NCI-H460 (cell line): ENCODE measurements at places on chromosomes 2 and 18.
A peak's percentile ranks its signal among the peaks of the same experiment; 100 is the strongest.

GRCh38 chr2:200486529-200486928 lies 23.3 kb downstream of the KCTD18 start:
- DNase-seq: no peak

- DNase-seq: peak; percentile 74
These were observed 3.5 kb upstream of the CABLES1 start for GRCh38 chr18:23131693-23132319.

- DNase-seq: no peak
These were observed 30.6 kb upstream of the CD8A start for GRCh38 chr2:86821306-86821705.

DNA sequence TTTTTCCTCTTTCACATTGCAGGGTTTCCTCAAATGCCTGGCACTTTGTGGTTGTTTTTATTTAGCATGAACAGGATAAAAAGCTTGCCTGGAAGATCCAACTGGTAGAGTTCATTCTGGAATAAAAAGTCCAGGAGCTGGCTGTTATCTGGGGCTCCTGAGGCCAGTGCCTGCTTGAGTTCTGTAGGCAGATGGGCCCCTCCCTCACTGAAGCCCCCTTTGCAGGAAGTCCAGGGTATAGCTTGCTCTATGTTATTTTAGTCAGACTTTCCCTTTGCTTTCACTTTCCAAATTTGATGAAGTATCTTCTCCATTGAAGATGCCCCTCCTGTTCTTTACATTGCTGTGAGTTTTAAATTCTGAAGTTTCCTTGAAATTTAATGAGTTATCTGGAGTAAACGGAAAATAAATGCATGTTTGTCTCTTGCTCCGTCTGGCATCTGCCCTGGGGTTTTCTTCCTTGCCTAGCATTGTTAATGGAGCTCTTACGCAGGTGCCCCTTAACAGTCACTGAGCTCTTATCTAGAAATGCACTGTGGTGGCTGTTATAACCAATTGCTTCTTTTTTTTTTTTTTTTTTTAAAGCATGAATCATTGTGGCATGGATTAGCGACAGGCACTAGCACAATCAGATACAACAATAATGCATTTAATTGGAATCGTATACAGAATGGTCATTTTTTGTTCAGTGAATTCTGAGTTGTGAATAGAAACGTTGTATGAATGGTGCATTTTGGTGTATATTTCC lies 27.0 kb upstream of the LPIN1 start:
- no peak for DNase-seq

DNA sequence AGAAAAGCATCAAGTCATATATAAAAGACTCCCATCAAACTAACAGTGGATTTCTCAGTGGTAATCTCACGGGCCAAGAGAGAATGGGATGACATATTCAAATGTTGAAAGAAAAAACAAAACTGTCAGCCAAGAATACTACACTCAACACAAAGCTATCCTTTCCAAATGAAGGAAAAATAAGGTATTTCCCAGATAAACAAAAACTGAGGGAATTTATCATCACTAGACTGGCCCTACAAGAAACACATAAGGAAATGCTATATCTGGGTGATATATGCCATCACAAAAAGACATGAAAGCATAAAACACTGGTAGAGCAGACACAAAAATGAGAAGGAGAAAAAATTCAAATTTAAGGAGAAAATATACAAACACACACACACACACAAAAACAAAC lies 118.6 kb downstream of the ACVR1 start:
- DNase-seq: no peak

DNA sequence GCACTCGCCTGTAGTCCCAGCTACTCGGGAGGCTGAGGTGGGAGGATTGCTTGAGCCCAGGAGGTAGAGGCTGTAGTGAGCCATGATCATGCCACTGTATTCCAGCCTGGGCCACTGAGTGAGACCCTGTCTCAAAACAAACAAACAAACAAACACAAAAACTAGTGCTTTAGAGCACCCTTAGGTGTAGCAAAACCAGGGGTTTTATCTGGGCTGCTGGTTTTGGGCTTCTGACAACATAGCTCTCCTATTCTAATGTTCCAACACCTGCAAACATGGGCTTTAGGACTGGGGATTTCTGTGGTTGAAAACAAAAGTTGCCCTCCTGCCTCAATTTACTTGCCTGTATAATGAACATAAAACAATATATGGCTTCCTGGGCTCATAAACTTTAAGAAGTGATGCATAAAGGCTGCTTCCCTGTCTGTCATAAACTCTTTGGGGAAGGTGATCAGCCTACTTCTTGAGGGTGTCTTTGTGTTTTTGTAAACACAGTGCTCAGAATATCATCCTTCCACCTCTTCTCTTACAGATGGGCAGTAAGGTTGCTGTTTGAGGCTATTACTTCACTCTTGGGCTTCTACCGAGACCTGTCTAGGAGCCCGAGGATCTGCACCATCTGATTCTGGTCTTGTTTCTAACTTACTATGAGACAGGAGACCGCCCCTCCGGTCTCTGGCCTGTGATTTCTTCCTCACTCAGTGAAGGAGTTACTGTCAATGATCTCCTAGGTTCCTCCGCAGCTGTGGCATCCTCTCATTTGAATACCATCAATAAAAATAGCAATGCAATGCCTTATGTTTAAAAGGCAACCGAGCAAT lies 246.5 kb downstream of the MYCN start:
- no peak for DNase-seq

DNA sequence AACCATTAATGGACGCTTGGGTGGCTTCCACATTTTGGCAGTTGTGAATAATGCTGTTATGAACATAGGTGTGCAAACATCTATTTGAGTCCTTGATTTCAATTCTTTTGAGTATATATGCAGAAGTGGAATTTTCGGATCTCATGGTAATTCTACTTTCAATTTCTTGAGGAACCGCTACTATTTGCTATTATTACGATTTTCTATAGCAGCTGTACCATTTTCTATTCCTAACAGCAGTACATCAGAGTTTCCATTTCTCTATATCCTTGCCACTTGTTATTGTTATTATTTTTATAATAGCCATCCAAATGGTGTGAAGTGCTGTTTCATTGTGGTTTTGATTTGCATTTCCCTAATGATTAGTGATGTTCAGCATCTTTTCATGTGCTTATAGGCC lies 69.5 kb downstream of the KIF5C start:
- DNase-seq: no peak

- DNase-seq: no peak
These were observed 36.4 kb upstream of the LMAN1 start for GRCh38 chr18:59395226-59396175.

DNA sequence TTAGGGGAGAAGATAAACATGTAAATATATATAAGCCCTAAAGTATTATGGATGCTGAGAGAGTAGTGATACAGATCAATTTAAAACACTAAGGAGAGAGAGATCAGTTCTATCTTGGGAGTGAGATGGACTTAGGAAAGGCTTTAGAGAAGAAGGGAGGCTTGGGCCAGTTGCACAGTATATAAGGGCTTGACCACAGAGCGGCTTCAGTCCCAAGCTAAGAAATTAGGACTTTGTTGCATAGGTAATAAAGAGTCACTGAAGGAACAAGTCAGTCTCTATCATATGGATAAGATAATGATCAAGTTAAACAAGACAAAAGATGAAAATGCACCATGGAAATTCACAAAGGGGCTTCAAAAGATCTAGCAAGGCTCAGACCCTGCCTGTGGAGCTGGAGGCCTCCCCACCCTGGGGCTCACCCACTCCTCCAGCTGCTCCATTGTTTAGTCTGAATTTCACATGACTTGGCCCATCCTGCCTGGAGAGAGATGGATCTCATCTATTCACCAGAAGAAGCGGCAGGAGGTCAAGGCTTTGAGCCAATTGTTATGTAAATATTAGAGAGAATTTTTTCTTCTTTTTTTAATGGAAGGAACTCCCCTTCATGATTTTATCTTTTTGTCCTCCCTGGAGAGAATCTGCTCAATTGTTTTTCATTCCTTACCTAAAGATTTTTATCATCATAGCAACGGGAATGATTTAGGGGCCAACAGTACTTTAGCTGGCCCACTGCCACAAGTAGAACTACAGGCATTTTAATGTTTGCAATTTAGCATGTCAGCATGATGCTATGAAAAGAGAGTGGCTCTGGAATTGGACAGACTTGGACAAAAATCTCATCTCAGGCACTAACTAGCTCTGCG lies 44.0 kb downstream of the GYPC start:
- DNase-seq: no peak

DNA sequence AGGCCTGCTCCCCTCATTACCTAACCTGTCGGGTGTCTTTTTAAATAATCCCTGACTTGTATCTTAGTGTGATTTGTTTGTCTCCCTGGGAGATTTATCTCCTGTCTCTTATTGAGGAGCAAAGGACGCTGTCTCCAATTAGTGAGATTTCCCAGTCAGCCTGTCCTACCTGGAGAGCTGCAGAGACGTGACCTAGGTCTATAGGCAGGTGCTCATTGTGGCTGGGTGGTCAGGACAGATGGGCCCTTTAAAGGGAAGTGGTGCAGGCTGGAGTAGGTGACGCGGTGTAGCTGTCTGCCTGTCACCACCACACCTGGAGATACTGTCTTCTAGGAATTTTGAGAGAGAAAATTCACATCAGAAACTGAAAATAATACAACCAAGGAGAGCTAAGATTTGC lies 28.0 kb downstream of the PLB1 start:
- DNase-seq: no peak

- DNase-seq: no peak
These were observed 199.9 kb upstream of the PKDCC start for GRCh38 chr2:41847744-41848441.

- DNase-seq: no peak
These were observed 2.9 kb upstream of the MRPL44 start for GRCh38 chr2:223954401-223954800.

DNA sequence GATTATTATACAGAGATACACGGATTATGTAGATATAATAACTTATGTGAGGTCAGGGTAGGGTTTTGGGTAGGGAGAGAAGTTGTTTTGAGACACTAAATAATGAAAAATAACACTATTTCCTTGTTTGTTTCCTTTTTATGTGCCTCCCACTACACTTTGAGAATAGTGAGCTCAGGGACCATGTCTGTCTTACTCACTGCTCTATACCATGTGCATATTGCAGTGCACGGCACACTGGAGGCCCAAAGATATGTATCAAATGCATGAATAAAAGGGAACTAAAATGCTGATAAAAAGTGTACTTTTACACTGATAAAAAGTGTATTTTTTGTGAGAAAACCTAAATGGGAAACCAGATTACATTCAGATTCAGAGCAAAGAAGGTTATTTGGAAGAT lies 151.4 kb upstream of the NABP1 start:
- no peak for DNase-seq

DNA sequence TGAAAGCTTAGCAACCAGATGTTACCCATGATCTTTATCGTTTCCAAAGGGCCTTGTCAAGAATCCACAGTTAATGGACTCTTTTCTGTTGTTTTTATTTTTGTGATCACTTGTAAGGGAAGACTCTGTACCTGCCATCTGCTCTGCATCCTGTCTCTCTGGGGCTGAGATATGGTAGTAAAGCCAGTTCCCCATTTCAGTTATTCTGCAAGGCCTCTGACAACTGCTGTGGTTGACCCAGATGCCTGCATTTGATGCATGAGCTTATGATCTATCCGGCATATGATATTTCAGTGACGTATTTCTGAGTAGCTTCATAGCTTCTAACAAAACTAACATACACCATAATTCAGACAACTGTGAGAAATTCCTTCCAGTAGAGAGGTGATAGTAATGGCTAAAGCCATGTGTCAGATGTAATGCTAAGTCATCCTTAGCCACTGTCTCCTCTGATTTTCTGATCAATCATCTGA lies 105.1 kb downstream of the TPO start:
- DNase-seq: peak; percentile 57

DNA sequence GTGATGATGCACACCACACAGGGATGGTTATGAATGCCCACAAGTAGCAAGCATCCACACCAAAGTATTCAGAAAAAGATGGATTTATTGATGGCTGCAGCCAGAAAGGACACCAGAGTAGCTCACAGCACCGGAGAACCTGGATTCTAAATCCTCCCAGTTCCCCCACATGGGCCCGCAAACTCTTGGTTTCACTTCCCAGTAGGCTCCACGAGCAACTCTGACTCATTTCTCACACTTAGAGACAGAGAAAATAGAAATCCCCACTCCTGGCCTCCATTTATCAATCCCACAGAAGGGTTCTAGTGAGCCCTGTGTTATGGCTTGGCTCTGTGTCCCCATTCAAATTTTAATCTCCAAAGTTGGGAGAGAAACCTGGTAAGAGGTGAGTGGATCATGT lies 426.7 kb upstream of the MYT1L start:
- no peak for DNase-seq

DNA sequence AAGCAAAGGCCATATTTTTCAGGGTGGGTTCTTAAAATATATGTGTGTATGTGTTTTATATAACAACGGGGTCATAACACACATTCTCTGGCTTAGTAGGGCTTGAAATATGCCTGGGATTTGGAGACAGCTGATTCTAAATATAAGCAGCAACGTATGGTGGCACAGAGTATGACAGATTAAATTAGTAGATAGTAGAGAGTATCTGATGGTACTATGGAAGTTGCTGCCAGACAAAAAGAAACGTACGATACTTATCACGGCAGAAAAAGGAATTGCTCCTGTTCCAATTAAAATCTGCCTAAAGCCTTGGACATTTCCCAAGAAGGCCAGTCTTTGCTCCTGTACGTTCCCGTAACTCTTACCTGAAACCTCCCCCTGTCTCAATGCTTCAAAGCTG lies 607.9 kb upstream of the ID2 start:
- no peak for DNase-seq

GRCh38 chr2:127651971-127652550 lies 6.1 kb downstream of the GPR17 start:
- no peak for DNase-seq

- DNase-seq: no peak
These were observed 86.1 kb upstream of the BOD1L2 start for GRCh38 chr18:57060814-57061213.

DNA sequence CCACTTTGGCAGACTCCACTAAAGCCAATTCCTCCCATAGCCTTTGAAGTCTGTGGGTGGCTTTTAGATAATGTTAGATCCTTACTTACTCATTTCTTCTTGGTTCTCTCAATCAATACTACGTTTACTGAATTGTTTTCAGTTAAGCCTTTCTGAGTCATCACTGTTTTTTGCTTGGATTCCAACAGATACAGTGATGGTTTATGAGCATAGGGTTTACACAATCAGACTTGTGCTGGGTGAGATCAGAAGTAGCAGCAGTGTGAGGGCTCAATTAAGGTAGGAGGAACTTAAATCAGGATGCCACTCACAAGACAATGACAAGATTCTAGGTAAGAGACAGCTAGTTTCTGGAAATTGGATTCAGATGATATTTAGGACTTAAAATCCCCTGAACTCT lies 297.7 kb upstream of the DOK6 start:
- DNase-seq: no peak

- DNase-seq: no peak
These were observed 458.8 kb upstream of the MEX3C start for GRCh38 chr18:51656249-51656648.

DNA sequence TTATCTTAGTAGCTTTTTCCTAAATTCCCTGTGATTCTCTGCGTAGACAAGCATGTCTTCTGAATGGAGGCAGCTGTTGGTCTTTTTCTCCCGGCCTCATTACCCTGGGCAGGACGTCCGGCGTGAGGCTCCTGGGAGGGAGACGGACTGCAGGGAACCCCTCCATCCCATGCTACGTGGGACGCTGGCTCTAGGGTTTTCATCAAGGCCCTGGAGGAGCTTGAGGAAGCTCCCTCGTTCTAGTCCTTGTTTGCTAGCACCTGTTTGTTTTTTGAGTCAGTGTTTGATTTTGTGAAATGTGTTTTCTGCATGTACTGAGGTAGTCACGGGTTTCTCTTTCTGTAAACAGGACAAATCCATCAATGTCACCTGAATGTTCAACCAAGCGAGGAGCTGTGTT lies 99.3 kb upstream of the TMEM18 start:
- no peak for DNase-seq
